Astrocyte (in vitro differentiated cells and primary cell): ENCODE measurements at places on chromosomes 6 and 20.

DNA sequence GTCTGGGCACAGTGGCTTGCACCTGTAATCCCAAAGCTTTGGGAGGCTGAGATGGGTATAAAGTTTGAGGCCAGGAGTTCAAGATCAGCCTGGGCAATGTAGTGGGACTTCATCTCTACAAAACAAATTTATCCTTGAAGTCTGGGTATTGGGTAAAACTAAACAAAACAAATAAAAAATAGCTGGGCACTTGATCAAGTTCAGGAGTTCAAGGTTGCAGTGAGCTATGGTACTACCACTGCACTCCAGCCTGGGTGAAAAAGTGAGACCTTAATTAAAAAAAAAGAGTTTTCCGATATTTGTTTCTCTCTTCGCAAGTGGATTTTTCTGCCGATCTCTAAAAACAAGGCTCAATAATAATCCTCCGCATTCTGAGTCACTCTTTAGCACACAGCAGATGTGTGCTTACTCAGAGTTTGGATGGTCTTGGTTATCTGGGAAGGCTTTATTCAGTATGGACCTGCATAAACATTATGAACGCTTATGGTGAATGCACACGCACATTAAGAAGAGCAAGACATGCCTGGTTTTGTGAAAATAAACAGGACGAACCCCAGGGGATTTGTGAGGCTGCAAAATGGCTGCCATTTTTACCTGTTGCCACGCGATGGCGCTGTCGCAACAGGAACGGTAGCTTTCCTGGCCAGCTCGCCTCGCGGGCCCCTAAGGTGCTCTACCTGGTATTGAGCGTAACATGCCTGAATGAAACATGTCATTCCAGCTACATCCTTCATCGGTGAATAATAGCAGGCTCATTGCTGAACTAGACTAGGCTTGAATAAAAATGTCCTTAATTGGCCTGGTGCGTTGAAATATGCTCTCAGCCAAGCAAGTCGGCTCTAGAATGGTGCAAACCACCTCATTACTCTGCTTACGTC lies 6.0 kb downstream of the OPN5 start:
- DNase-seq, result peak; percentile 27

DNA sequence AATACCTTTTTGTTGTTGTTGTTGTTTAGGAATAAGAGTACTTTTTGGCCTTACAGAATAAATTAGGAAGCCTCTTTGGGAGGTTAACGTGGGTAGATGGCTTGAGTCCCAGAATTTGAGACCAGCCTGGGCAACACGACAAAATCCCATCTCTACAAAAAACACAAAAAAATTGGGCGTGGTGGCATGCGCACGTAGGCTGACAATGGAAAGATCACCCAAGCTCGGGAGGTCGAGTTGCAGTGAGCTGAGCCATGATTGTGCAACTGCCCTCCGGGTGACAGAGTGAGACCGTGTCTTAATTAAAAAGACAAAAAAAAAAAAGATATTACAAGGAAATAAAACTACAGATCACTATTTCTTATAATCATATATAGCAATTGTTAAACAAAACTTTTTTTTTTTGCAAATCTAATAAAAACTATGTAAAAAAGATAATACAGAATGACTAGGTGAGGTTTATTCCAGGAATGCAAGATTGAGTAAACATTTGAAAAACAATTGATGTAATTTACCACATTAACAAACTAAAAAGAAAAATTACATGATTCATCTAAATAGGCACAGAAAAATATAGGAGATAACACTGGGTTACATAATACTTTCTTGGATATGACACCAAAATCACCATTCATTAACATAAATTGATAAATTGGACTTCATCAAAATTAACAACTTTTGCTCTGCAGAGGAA lies 43.6 kb upstream of the ASCC3 start:
- no peak for DNase-seq

- no peak for DNase-seq
Measured at GRCh38 chr6:6930223-6930880, 177.4 kb upstream of the RREB1 start.

- DNase-seq, result no peak
Measured at GRCh38 chr6:35300848-35301247, 3.2 kb downstream of the DEF6 start.

GRCh38 chr6:119348748-119349360 lies 707 bp downstream of the MAN1A1 start:
- peak; percentile 20 for DNase-seq

DNA sequence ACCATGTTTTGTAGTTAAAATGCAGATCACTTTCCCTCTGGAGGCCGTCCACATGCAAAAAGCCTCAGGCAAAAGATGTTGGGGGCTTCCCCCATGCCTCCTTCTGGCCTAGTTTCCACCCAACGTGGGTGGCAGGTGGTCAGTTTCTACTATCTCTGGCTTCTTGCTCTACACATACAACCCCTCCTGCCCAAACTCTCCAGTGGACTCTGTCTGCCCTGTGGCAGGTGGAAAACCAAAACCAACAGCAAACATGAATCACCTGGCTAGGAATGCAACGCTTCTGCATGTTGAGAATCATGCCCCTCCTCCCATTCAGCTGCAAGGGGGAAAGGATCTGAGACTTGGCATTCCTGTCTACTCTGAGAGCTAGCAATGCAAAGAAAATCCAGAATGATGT lies 94.8 kb downstream of the MBOAT1 start:
- DNase-seq, result peak; percentile 56

- DNase-seq, result peak; percentile 58
Measured at GRCh38 chr6:129606664-129607063, 103.3 kb downstream of the ARHGAP18 start.

DNA sequence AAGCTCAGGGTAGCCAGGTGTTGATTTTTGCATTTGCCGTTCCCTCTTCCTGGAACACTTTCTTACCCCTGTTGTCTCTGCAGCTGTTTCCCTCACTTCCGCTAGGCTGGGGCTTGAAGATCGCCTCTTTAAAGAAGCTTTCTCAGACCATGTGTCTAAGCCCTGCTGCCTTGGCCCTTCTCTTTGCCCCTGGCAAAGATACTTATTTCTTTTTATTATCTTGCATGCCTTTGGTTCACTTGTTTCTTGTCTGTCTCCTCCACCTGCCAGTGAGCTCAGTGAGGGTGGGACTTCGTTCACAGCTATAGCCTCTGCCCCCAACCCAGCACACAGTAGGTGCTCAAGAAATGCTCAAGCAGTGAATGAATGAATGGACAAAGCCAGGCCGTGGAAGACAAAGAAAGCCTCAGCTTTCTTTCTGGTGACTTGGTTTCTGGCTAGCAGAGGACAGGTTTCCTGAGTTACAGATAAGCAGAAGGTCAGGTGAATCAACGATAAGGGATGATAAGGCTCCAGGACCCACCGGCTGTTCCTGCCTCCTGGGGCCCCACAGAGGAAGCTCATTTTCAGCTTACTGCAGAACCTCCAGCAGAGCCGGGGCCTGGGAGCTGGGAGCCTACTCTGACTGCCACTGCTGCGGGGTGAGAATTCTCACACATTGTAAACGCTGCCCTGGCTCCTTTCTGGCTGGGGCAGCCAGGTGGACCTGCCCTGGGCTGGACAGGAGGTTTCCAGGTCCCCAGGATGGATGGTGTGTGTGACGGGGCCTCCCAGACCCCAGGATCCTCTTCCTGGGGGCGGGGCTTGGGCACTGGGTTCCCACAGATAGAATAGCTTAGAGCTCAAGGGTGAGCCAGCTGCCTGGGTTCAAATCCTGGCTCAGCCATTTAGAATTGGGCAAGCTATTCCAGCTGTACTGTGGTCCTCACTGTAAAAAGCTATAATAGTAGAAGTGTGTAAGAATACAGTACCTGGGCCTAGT lies 29.8 kb downstream of the SNAI1 start:
- no peak for DNase-seq

DNA sequence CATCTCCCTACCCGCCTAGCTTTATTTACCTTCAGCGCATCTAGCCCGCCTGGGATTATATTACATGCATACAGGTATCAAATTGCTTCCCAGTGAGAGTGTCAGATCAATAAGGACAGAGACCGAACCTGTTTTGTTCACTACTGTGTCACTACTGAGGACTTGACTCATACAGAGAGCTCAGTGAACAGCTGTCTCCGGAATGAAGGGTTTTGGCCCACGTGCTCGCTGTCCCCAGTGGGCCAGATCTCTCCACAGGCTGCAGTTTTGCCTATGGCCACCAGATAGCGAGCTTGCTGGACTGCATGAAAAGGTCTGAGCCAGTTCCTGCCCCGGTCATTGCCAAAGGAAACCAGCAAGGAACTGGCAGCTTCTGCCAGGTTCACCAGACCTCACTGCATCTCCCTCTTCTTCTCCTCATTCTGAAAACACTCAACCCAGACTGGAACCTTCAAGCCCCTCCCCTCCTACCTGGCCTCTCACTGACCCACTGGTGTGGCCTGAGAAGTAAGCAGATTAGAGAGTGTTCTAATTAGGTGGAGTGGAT lies 150.8 kb downstream of the ZMYND8 start:
- DNase-seq, result peak; percentile 68

DNA sequence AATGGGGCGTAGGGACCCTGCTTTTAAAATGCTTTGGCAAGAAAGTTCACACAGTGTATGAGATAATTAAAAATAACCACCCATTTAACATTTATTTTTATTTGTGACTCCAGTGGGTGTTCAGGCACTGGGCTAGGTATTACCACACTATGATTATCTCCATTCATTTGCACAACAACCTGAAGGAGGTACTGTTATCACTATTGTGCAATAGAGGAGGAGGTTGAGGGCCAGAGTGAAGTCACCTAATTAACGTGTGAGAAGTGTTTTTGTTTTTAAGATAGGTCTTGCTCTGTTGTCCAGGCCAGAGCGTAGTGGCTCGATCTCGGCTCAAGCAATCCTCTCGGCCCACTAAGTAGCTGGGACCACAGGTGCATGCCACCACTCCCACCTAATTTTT lies 29.2 kb downstream of the MAK start:
- no peak for DNase-seq

GRCh38 chr20:22563062-22563965 lies 21.1 kb downstream of the FOXA2 start:
- DNase-seq, result no peak

- peak; percentile 76 for DNase-seq
Measured at GRCh38 chr6:142872376-142872775, 72.6 kb downstream of the HIVEP2 start.

DNA sequence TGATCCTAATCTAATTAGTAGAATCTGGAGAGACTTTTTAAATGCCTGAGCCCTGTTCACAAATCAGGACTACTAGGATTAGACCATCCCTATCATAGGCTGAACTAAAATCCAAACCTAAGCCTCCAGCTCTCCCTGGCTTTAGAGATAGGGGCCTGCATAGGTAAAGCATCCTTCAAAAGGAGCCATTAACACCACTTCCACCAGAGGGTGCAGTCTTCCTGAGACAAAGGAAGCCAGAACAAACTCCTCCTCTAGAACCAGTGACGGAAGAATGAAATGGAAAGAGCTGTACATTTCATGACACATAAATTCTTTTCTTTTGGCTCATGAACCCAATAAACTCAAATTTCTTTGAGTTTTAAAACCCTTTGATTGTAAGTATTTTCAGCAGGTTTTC lies 291.2 kb upstream of the ADGRB3 start:
- peak; percentile 16 for DNase-seq

GRCh38 chr20:58652606-58653294 lies 1.7 kb downstream of the STX16 start:
- DNase-seq, result no peak

GRCh38 chr6:168038576-168039140 lies 40.4 kb downstream of the FRMD1 start:
- no peak for DNase-seq

GRCh38 chr20:45311589-45312211 lies 3.6 kb upstream of the MATN4 start:
- peak; percentile 17 for DNase-seq

DNA sequence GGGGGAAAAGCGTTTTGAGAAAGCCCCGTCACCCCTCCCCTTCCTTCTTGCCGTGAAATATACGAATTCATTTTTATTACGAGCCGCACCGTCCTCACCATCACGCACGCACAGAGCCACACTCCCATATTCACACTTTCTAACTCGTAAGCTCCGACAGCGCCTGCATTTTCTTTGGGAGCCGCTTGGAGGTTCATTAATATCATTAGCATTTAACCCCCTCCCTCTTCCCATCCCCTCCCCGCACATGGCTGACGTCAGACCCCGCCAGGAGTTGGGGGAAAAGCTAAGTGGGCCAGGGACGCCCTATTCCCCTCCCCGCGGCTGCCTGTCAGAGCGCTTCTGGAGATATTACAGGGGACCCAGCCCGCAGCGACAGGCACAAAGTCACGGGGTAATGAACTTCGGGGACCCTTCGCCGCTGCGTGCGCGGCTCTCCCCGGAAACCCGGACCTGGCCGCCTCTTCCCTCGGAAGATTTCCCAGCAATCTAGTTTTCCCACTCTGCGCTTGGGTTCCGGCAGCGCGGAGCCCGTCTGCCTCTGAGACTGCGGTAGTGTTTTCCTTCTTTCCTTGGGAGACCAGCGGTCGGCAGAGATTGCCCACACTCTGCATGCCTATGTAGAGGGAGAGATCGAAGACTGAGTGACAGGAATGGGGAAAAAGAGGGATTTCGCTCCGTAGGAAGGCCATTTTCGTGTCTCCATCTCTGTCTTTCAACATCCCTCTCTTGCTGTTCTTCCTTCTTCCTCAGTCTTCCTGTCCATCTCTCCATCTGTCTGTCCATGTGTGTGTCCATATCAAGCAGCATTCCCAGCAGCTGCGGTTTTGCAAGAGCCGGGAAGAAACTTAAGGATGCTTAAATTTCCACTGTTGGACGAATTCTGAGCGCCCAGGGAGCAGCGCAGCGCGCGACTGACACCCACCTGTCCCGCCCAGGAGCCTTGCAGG lies at the start of gene NR2E1:
Gene NR2E1, plus strand, starts transcription at position 309 of the 950 bp plus-strand sequence. CDS start 744 bp downstream, outside the sequence.
- no peak for DNase-seq

DNA sequence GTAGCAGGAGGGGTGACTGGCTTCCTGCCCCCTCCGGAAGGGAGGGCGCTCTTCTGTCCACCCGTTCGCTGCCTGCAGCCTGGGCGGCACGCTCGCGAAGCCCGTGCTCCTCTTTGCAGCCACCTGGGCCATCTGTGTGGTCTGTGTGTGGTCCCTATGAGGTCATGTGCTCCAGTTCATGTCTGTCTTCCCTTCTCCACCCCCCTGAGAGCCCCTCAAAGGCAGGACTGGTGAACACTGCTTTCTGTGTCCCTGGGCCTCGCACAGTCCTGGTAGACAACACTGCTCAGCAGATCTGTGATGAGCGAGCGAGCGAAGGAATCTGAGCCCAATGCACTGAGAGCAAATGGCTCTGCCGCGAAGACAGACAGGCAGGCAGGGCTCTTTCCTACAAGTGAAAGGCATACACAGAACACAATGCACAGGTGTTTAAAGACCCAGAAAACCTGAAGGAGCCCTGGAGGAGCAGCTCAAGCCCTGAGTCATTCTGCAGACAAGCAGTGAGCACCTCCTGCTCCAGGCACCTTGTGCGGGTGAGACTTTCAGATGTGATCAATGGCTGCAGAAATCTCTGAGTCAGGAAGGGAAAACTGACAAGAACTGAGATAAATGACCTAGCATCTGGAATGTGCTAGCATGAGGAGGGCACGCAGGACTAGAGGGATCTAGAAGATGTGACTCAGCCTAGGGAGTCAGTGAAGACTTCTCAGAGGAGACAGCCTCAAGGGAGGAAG lies 27.1 kb downstream of the PPP1R3G start:
- peak; percentile 75 for DNase-seq

GRCh38 chr6:72622094-72622940 lies 453 bp downstream of the KCNQ5 start:
- no peak for DNase-seq
